NCI-H1436 treated with DMSO at 0.1 percent for 48 hours (cell line): ENCODE measurements at places on chromosomes 5 and 9.

- DNase-seq = no peak
These were observed 106.3 kb downstream of the GDA start for GRCh38 chr9:72255569-72255968.

GRCh38 chr5:10331341-10331796, 22.1 kb upstream of the MARCHF6 start:
- DNase-seq = peak; percentile 41

DNA sequence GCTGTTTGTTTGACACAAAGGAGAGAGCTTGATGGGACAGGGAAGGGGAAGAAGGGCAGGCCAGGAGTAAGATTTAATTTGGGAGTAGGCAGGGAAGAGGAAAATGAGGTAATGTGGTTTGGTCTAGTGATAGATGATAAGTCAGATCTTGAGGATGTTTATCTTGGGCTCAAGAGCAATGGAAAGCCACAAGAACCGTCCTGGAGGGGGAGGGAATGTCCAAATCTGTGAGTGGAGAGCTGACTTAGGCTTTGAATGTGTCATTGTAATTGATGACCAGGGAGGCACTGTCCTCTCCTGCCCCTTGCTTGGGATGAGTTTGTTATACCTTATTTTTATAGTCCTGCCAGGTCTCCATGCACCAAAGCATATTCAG, 37.5 kb downstream of the MAMDC2 start:
- no peak for DNase-seq

DNA sequence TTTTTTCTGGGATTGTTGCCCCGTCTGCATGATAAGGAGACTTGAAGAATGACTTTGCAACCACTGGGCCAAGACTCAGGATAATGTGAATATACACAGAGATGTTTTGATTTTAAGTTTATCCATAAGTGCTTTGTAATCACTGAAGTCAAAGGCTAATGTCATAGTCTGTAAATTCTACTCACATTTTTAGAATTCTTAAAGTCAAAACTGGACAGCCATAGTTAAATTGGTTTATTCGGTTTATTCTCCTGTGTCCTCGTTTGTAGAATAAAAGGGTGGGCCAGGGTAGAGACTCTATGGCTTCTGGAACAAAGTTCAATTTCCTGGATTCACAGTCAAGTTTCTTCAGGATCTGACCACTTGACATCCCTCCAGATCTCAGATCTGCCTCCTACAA, 327.7 kb upstream of the TNC start:
- no peak for DNase-seq

DNA sequence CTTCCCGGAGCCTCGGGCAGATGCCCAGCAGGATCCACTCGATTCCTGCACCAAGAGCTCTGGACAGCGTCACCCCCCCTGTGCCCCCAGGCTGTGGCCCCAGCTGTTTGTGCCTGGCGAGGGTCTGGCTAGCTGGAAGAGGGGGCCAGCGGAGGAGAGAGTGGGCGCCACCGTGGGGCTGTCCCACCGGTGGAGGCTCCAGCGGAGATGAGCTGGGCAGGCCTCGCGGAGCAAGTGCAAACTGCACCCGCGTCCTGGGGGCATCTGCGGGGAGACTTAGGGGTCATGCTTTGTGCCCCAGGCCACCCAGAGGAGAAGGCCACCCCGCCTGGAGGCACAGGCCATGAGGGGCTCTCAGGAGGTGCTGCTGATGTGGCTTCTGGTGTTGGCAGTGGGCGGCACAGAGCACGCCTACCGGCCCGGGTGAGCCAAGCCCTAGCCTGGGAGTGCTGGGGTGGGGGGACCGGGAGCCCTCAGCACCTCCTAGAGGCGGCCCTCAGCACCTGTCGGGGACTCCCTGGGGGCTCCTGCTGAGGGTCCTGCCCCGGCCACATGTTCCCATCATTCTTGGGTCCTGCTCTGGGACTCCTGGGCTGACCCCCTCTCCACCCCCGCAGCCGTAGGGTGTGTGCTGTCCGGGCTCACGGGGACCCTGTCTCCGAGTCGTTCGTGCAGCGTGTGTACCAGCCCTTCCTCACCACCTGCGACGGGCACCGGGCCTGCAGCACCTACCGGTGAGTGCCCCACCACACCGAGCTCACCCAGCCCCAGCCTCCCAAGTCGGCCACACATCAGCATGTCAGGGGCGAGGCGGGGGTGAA, 5.4 kb downstream of the EGFL7 start:
- no peak for DNase-seq

DNA sequence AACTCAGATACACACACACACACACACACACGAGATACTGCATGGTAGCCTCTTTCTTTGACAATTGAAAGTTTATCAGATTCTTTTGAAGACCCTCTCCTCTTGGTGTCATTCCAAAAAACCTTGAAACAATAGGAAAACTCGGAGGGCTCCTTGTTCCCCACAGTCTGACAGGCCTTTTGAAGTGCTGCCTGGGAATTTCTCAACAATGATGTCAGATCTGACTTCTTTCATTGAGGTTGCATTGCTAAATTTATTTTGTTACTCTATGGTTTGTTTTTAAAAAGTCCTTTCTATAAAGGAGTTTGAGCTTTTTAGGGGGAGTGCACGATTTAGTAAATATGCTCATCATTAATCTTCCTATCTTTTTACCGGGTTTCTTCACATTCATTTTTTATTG, 583.9 kb downstream of the SEMA5A start:
- DNase-seq = no peak
